ENCODE measurements at places on chromosomes 6 and 20.

DNA sequence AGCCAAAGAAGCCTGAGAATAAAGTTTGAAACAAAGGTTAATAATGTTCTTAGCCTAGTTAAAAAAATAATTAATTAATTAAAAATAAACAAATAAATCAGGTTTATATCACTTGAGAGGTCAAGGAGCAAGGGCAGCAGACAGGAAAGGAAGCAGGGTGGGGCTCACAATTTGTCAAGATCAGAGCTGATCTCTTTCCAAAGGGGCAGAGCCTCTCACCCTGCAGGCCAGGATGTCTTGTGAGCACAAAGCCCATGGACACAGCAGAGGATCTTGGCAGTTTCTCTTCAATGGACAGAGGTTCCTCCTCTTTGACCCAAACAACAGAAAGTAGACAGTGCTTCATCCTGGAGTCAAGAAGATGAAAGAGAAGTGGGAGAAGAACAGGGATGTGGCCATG is 14.9 kb downstream of the ULBP1 start:
- DNase-seq = no peak

- DNase-seq = no peak
Measured at GRCh38 chr6:3305831-3306230, 47.1 kb downstream of the PSMG4 start.

DNA sequence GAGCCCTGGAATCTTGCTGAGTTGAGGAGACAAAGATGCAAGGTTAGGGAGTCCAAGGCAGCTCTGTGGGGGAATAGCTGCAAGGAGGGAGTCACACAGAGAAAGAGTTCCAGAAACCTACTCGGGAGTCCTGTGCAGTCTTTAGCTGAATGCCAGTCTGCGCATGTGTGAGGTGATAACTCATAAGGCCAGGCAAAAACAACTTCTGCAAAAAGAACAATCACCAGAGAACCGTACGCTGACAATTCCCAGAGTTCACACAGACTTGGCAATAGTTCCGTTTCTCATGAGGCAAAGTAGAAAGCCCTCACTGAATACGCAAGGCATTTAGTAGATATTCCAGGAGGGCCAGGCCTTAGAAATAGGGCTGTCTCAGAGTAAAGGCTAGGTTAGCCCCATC is 135.2 kb upstream of the TAB2 start:
- DNase-seq = no peak

GRCh38 chr20:61957961-61958715 is 107.5 kb downstream of the TAF4 start:
- no peak for DNase-seq

- DNase-seq = no peak
Measured at GRCh38 chr6:21118216-21118780, 475.3 kb upstream of the SOX4 start.

- no peak for DNase-seq
Measured at GRCh38 chr6:5278565-5279120, 17.3 kb downstream of the FARS2 start.

- DNase-seq = no peak
Measured at GRCh38 chr6:30981942-30982772, 1.4 kb upstream of the MUC21 start.

DNA sequence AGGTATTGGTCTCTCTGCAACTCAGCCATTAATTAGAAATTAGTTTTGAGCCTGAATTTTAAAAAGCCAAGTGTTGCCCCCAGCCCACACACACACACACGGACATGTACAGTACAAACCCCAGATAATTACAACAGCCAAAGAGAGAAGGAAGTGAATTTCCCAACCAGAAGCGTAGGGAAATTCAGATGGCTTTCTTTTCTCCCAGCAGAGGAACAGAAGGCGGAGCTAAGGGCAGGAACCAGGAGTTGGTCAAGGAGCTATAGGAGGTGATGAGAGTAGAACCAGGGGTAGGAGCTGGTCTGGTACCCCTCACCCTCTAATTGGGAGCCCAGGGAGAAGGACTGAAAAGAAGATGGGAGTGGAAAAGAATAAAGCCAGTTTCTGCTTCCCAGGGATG is 3.9 kb upstream of the ZBTB9 start:
- no peak for DNase-seq

DNA sequence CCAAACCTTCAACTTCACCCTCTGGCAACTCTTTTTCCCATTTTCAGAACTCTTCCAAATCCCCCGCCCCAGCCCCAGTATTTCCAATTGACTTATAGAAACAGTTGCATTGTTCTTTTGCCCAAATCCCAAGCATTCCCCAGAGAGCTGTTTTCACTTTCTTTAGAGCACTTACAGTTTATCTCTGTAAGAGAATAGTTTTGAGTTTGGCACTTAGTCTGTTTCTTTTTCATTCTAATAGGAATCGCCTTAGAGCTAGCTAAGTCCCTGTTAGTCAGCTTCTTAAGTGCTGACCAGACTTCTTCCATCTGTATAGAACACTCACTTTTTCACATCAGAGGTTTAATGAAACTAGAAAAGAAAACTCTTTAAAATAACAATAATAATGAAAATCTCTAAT is 374.2 kb upstream of the FLRT3 start:
- DNase-seq = no peak

- DNase-seq = no peak
Measured at GRCh38 chr6:169263836-169264608, 10.4 kb upstream of the THBS2 start.

DNA sequence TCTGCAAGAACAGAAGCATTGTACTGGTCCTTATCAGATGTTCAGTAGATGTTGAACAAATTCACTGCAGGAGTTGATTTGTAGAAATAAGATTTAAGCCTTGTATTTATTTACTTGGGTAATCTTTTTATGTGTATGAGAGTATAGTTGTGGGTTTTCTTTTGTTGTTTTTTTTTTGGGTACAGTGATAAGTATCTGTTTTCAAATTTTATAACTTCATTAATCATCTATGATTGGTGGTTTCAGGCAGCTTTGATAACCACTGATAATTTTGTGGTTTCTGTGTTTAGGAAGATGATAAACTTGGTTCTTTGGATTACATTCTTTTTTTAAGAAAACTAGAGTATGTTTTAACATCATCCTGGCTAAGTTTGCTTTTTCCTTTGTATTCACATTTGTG is 2.8 kb downstream of the AFDN start:
- DNase-seq = no peak

GRCh38 chr6:91719414-91719813 is 1132.5 kb upstream of the MAP3K7 start:
- no peak for DNase-seq

GRCh38 chr6:80104520-80104919 is 2.0 kb upstream of the BCKDHB start:
- DNase-seq = no peak

GRCh38 chr20:11766961-11767360 is 150.7 kb upstream of the BTBD3 start:
- no peak for DNase-seq

DNA sequence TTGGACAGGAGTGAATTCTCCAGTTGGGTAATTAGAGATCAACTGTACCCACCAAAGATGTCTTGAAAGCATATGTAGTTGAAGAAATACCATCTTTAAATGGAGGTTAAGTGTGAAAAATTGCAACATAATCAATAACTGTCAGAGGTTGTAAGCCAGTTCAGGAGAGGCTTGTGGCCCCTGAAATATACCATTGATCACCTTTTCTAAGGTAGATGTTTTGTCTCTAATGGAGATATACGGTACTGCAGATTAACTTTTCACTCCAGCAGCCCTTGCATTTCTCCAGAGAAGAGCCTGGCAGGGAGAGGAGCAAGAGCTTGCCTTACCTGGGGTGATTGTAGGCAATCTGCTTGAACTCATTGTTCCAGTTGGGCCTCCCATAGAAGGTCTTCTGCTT is 48.8 kb downstream of the NOX3 start:
- no peak for DNase-seq

- no peak for DNase-seq
Measured at GRCh38 chr6:161434921-161435747, 161.3 kb upstream of the AGPAT4 start.

DNA sequence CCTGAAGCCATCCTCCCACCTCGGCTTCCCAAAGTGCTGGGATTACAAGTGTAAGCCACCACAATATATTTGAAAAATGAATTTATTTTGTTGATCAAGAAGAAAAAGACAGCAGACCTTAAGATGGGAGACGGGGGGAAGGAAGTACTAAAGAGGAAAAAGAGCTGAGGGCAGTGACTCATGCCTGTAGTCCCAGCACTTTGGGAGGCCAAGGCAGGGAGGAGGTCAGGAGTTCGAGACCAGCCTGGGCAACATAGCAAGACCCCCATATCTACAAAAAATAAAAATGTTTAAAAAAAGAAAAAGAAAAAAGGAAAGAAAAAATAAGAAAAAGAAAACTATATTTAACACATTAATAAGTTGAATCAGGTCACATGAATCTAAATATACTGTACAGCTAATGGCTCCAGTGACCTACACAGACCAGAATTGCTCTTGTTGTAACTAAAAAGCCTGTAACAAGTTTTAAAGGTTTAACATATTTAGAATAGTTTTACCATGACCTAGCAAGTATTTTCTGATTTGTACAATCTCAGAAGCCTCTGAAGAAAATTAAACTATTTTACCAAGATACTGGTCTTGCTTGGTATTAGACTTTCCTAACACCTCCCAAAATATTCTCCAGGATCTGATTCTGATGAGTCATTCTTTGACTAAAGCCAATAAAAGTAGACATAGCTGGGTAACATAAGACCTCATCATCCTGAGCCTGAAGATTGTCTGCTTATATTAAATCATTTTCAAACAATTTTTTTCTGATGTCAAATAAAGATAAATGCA is 4.3 kb upstream of the AKIRIN2 start:
- no peak for DNase-seq

DNA sequence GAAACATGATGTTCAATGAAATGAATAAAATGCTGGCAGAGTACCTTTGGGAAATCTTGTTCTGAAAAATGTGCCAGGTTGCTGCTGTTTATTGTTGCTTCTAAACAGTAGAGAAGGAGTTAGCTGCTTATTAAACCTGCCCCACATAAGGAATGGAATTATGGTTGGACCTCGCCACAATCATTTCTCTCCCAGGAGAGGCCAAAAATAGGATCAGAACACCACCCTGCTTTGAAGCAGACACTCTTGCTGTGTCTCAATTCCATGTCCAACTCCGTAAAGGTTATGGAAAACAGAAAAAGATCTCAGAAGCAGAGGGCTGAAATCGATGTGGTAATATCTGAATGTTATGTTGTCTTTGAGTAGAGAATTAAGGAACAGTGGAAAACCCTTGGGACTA is 27.9 kb downstream of the AFG1L start:
- no peak for DNase-seq

GRCh38 chr6:46098678-46099077 is 31.1 kb upstream of the ENPP4 start:
- DNase-seq = no peak

DNA sequence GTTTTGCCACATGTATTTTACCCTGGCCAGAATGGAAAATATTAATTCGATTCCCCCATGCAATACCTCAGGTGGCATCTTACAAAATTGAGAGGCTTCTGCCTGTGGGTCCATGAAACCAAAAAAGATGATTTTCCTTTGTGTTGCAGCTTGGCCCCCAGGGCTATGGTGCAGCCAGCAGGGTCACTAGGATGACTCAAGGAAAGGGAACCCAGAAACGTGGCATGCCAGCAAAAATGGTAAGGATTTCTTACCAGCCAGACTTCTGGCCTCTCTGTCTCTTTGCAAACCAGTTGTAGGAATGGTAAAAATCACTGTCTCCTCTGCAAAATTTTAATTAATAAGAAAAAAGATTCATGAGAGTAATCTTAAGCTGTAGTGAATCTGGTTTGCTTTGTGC is 11.6 kb upstream of the TAAR9 start:
- no peak for DNase-seq

GRCh38 chr20:60054716-60055634 is 96.8 kb downstream of the CDH26 start:
- DNase-seq = no peak

DNA sequence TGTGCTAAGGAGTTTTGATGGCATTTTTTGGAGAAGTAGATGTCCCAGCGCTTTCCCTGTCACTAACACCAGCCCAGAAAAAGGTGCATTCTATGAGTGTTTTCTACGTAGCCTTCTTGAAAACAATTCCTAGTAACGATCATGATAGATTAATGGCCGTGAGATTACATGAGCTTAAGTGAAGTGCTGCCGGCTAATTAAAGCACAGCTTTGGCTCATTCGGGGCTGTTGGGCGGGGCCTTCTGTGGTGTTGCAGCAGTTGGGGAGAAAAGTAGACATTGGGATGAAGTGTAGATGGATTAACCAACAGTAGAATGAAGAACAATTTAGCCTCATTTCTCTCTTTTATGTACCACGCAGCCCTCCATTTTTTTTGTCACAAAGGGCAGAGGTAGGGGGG is 20.8 kb upstream of the TRAF3IP2 start:
- no peak for DNase-seq

GRCh38 chr6:52201046-52201445 is 14.9 kb downstream of the IL17A start:
- DNase-seq = no peak

DNA sequence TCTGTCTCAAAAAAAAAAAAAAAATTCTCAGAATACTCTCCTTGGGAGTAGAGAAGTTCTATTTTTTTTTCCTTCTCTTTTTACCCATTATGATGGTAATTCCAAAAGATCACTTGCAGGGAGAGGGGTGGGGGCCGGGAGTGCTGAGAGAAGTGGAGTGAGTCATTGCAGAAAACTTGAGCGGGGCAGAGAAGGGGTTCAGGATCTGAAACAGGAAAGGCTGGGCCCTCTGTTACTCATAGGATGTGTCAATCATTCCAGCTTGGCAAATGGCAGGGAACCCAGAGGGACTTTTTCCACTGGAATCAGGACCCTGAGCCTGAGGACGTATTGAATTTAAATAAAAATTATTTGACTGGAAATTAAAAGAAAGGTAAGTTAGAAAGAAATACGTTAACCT is 111.4 kb upstream of the ARMC2 start:
- DNase-seq = no peak

DNA sequence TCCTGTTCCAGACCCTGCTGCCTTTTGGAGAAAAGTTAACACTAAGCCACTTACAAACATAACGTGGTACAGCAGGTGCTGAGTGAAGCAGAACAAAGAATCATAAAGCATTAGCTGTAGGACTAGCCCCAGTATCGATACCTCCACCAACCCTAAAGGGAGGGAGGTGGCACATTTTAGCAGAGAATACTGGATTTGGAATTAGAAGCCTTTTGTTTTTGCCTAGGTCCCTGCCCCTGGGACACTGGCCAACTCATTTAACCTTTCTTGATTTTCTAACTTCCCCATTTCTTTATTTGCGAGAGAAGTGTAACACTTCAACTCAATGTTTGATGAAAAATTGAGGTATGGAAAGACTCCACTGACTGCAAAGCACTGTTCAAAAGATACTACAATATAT is 93.5 kb downstream of the B3GAT2 start:
- no peak for DNase-seq

GRCh38 chr6:22106961-22107360 is 189.9 kb downstream of the PRL start:
- DNase-seq = no peak

GRCh38 chr20:16385462-16385861 is 187.8 kb downstream of the KIF16B start:
- DNase-seq = no peak

DNA sequence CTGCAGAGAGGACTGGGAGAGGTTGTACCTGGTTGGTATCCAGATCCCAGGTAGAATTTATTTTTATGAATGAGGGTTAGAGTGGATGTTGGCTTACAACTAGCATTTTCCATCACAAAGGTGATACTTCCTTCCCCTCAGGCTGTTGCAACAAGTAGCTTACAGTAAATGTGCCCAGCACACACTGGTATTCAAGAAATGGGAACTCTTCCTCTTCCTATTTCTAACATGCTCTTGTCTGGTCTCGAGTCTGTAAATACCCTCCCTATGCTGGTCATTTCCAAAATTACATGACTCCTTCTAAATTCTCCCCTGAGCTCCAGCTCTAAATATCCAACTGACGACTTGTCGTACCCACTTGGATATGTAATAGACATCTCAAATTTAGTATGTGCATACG is 90.1 kb upstream of the FOXC1 start:
- no peak for DNase-seq

Data from activated naive CD4-positive, alpha-beta T cell (primary cell).